ENCODE measurements at places on chromosomes 6 and 20.

DNA sequence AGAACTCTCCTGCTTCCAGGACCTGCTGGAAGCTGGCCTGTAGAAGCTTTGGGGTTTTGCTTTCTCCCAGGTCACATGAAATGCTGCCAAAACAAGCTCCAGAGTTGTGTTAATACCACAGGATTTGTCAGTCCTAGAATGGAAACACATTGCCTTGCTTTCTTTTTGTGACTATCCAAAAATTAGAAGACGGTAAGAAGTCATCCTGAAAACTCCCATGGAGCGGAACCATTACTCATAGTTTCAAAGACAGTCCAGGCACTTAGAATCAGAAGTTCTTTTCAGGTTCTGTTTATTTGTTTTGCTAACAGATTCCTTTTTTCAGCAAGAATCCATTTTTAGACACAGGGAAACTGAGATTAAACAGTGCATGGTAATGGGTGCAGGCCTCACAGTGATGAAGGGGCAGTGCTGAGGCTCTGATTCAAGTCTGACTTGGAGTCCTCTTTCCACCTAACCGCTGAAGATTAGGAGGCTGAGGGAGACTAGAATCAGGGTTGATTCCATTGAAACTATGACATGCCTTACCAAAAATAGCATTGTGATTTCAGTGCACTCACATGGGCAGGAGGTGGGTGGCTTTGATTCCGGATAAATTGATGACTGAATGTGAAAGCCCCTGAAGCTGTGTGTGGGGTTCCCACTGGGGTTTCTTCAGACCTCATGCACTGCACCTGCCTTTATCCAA, 72.2 kb upstream of the NAA20 start:
- H3K27ac ChIP-seq = peak overlapping the region; percentile 72
- peaks cover 6% of the 10 kb centered on the region for H3K4me1 ChIP-seq
- no peaks in the 10 kb centered on the region for H3K36me3 ChIP-seq
- H3K4me3 ChIP-seq = no peak overlapping the region

DNA sequence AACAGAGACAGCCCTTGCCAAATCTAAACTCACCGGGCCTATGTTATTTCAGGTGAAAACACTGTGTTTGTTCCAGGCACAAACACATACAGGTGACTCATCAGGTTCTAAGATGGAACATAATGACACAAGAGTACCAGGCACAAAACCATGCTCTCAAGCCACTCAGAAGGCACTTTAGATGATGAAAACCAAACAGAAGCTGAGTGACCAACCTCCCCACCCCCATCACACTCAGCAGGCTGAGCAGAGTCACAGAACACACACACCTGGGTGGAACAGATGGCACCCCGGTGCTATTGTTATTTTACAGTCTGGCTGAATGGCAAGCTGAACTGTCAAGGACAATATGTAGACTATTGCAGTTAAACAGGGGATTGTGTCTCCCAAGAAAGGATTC, 20.6 kb upstream of the NKX2-2 start:
- no peak overlapping the region for H3K27ac ChIP-seq
- no peaks in the 10 kb centered on the region for H3K4me1 ChIP-seq
- H3K27me3 ChIP-seq = peaks cover 25% of the 10 kb centered on the region
- peak; percentile 19 for ATAC-seq
- no peaks in the 10 kb centered on the region for H3K36me3 ChIP-seq

DNA sequence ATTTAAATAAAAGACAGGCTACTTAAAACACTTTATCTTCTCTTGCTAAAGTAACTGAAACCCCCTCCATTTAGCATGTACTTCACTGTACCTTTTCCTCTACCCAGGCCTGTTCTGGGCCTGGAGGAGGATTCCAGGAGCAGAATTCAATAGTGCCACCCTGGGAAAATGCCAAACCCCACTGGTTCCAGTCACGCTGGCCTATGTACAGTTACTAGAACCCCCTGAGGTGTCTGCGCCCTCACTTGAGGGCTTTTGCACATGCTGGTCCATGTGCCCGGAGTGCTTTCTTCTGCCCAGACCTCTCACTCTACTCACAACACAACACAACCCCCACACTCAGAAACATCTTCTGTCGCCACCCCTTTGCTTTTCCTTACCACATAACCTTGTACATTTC, 45.5 kb downstream of the TRAM2 start:
- no peak overlapping the region for H3K27ac ChIP-seq
- H3K36me3 ChIP-seq = no peaks in the 10 kb centered on the region
- H3K4me1 ChIP-seq = peaks cover 11% of the 10 kb centered on the region
- no peak for ATAC-seq
- no peak overlapping the region for H3K4me3 ChIP-seq
- H3K27me3 ChIP-seq = no peaks in the 10 kb centered on the region

DNA sequence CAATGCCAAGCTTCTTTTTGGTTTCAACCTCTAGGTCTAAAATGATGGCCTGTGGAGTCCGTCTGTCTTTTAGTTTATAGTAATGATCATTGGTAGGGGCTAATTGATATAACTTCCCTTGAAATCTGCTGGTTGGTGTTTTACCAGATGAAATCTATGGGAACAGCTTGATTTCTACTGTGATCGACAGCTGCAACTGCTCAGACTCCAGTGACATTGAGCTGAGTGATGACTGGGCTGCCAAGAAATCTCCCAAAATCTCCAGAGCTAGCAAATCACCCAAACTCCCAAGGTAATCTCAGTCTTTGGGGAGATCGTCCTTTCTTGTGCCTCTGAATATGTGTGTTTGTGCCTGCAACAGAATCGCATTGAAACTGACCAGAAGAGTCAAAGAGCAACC, 70.5 kb upstream of the TMEM181 start:
- no peaks in the 10 kb centered on the region for H3K4me1 ChIP-seq
- H3K36me3 ChIP-seq = peaks cover 13% of the 10 kb centered on the region
- no peak overlapping the region for H3K4me3 ChIP-seq
- no peaks in the 10 kb centered on the region for H3K27me3 ChIP-seq
- H3K27ac ChIP-seq = no peak overlapping the region
